ENCODE measurements at places on chromosomes 12 and 14. TPM values are rescaled to one million over a fixed set of nuclear protein-coding genes. Genes with fewer than 3 reads are reported as not detected.

ADGRD1 gene
- not detected for total RNA-seq

INHBC gene
- not detected for total RNA-seq

CPNE6 gene
- 0.04 TPM for total RNA-seq

E2F7 gene
- total RNA-seq, result 0.83 TPM

AKAP3 gene
- 0.69 TPM for total RNA-seq

- H3K4me1 ChIP-seq, result peaks cover 65% of the 10 kb centered on the region
- peak; percentile 93 for DNase-seq
- no peak overlapping the region for H3K4me3 ChIP-seq
- peak overlapping the region; percentile 66 for H3K27ac ChIP-seq
These were observed 8.9 kb downstream of the GTF2A1 start for GRCh38 chr14:81211844-81212243.

DNA sequence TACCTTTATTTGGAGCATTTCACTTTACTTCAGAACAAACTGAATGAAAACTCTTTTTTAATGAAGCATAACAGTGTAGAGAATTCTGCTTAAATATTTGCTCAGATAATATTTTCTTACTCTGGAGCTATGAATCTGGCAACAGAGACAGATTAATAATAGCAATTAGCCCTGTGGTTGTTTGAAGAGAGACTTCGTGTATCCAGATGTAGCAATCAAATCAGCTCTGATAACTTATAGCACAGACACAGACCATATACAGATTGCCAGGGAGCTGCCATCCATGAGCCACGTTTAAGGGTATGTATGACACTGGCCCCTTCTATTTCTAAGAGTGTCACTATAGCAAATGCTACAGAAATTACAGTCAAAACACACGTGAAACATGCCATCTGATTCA lies 146.6 kb downstream of the EXOC5 start:
- no peaks in the 10 kb centered on the region for H3K4me1 ChIP-seq
- no peaks in the 10 kb centered on the region for H3K36me3 ChIP-seq

DNA sequence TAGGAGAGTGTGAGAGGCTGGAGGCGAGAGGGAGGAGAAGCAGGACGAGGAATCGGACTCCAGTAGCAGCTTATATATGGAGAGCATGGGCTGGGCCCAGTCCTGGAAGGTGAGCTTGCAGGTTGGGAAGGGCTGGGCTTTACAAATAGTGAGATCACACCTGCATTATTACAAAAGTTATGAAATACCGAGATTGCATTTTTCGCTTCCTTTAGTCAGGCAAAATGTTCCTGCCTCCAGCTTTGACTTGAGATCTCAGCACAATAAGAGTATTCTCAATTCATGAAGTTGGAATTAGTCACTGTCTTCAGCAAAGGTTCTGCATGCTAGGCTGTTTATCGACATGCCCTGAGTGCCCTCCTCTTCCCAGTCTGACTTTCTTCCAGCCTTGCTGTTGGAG lies at the start of gene KRT6B:
Gene KRT6B (minus strand): TSS at position 46 of the 400 bp plus-strand sequence. CDS start 68 bp downstream, outside the sequence.
- H3K27ac ChIP-seq, result no peak within 1 kb of the TSS
- no peak for DNase-seq
- no peaks in the 10 kb centered on the region for H3K27me3 ChIP-seq
- no peak within 1 kb of the TSS for H3K4me3 ChIP-seq
- H3K36me3 ChIP-seq, result no peaks in the 10 kb centered on the region

DNA sequence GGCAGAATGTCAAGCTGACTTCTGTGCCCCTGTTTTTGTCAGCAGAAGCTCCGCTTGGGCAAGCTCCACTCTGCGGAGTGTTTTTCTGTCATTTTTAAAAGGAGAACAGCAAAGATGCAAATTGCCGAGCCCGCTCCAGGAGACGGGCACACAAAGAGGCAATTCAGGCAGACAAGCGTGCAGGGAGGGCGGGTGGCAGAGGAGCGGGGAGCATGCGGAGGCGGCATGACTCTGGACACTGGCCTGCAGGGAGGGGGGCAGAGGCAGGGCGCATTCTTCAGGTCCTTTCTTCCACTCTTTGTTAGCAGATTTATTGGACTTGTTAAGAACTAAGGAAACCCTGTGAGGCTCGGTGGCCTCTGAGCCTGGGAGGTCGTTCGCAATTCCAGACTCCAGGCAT lies 187.3 kb upstream of the RMST start:
- H3K36me3 ChIP-seq, result no peaks in the 10 kb centered on the region
- H3K27me3 ChIP-seq, result no peaks in the 10 kb centered on the region
- DNase-seq, result peak; percentile 75
- peak overlapping the region; percentile 55 for H3K4me3 ChIP-seq

All from Karpas-422 (cell line).